ENCODE measurements at places on chromosomes 16 and 17.

DNA sequence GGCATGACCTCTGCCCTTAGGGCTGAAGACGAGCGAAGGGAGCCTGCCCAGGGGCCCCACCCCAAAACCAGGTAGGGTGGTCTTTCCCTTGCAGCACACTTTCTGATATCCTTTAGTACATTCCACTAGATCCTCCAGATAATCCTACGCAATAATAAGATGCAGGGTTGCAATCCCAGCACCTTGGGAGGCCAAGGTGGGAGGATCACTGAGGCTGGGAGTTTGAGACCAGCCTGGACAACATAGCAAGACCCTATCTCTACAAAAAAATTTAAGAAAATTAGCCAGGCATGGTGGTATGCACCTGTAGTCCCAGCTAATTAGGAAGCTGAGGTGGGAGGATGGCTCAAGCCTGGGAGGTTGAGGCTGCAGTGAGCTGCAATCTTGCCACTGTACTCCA, 34.9 kb upstream of the MLKL start:
- DNase-seq, result no peak

DNA sequence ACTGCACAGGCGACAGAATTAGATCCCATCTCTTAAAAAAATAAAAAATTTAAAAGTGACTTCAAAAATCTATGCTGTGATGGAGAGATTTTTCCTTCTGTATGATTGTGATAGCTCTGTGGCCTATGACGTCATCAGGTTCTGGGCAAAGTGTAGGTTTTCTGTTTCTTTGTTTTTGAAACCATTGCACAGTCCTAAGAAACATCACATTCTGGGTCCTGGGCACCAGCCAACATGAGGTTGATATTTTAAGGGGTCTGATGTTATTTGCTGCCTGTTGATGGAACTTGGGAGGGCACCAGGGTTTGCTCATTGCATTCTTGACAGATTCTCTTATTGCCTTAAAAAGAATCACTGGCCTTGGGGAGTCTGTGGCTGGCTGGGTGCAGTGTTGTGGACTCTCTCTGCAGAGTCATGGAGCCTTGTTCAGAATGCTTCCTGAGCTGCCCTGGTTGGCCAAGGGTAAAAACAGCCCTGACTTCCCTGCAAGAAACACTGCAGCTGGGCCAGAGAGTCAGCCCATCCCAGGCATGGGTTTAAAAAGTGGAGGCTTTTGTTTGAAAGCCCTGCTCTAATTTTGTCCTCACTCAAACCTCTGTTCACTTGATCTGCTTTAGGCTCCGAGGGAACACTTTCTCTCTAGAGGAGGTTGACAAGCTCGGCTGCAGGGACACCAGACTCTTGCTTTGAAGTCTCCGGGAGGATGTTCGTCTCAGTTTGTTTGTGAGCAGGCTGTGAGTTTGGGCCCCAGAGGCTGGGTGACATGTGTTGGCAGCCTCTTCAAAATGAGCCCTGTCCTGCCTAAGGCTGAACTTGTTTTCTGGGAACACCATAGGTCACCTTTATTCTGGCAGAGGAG, 10.5 kb upstream of the CYLD start:
- DNase-seq, result no peak

- no peak for DNase-seq
Measured at GRCh38 chr17:41663451-41664171, 25.1 kb upstream of the EIF1 start.

GRCh38 chr16:17289674-17290635, 180.8 kb downstream of the XYLT1 start:
- DNase-seq, result no peak

GRCh38 chr16:73371584-73372319, 323.8 kb upstream of the ZFHX3 start:
- no peak for DNase-seq

- DNase-seq, result no peak
Measured at GRCh38 chr17:19302791-19303331, 59.7 kb downstream of the B9D1 start.

Data from cortex of kidney (tissue), 1 donor.